ENCODE measurements at places on chromosomes 12 and 14.

- no peak for DNase-seq
Observed at GRCh38 chr12:116436561-116437249, 122.5 kb upstream of the MAP1LC3B2 start.

DNA sequence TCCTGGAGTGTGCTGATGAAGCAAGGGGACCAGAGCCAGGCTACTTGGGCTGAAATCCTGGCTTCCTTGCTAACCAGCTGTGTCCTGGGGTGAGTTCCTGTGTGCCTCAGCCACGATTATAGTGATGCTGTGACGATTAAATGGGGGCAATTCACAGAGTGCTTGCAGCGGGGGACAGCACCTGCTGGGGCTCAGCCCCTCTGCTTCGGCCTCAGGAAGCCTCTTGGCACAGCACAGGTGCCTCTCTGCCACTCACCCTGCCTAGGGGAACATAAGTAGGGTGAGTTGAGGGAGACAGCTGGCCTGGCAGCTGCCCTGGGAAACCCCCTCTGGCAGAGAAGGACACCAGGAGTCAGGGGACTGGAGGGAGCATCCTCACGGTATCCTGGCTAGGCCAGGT lies 9.4 kb downstream of the KRT80 start:
- DNase-seq: peak; percentile 36

DNA sequence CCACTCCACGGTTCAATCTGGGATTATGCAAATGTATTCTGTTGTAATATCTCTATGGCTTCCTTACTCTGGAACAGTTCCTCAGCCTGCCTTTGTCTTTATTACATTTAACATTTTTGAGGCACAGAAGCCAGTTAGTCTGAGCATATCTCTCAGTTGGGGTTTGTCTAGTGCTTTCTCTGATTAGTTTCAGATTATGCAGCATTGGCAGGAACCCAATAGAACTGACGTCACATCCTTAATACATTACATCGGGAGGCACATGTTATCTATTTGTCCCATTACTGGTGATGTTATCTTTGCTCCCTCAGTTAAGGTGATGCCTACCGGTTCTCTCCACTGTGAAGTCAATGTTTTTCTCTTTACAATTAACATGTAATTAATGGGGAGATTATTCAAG lies 62.4 kb downstream of the PPM1A start:
- no peak for DNase-seq

GRCh38 chr12:51773145-51773869 lies 75.2 kb downstream of the FIGNL2 start:
- no peak for DNase-seq

GRCh38 chr12:2456813-2457186 lies 338.0 kb upstream of the FKBP4 start:
- no peak for DNase-seq

DNA sequence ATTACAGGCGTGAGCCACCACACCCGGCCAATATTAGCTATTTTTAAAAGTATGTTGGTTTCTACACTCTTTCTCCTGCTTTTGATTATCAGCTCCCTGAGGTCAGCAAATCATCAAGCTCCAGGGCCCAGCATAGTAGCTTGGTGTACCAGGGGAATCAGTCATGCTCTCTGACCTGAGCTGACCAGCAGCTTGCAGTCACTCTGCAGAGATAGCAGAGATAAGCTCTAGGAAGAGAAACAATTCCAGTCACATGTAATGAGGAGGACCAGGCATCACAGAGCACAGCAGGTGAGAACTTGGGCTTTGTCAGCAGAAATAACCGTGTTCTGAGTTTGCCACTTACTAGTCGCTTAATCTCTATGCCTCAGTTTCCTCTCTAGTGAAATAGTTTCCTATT lies 8.5 kb downstream of the PLEKHD1 start:
- DNase-seq: no peak

DNA sequence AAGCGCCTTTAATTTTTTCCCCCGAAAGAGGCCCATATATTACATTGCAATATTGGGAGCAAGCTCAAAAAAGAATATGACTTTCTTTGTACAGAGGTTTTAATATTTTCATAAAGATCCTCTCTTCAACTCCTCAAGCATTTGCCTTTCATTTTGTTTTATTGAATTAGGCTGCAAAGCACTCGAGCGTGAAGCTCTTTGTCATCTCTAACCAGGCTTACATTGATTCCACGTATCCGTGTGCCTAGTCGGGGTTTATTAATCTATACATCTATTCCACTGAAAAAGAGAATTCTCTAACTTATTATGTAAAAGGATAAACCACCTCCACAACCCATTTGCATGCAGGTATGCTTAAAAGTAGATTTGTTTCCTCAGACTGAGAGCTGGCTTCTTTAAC lies 234.8 kb upstream of the TMPO start:
- DNase-seq: no peak

Measured in NCI-H1694 (cell line).